ENCODE measurements at places on chromosomes 7 and 10. TPM values are rescaled to one million over a fixed set of nuclear protein-coding genes. Genes with fewer than 3 reads are reported as not detected.

DNA sequence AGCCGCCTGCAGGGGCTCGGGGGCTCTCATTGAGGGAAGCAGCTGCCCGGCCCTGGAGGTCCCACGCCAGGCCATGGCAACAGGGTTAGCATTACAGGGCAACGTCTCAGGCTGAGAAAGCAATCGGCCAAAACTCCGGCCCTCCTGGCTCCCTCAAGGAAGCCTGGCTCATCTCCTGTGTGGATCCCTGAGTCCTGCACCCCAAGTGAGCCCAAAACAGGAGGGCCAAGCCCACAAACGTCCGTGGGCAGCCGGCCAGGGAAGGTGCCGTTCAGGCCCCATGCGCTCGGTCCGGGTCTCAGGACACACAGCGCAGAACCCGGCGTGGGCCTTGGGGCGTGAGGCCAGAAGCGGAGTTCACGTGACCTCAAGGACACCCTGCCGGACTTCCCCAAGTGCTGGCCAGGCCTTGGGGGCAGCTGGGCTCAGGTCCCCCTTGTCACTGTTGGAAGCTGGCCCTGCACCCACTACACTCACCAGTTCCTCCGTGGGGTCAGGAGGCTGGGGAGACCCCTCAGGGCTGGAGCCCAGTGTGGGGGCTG lies 8.0 kb upstream of the PWWP2B start:
- DNase-seq: peak; percentile 43

DNA sequence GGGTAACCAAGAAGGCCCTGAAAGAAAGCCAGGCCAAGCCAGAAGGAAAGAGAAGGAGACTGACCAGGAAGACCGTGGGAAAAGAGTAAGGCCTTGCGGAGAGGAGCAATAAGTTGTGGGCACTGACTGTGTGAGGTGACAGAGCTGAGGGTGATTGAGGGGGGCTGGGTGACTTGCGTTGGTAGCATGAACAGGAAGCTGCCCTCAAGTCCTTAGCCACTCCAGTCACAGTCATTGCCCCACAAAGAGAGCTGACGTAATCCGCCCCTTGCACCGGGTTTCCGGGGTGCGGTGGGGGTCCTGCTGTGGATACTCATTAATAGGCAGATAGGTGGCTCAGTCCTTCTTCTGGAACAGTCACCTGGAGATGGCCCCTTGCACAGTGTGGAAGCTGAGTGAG lies 16.1 kb upstream of the DMBT1 start:
- DNase-seq: no peak

The AVL9 gene
- 63.5 TPM for total RNA-seq

The AQP1 gene
- total RNA-seq: 0.22 TPM

The NEBL gene
- 0.34 TPM for total RNA-seq

The ARMC10 gene
- 44.0 TPM for total RNA-seq

The SDK1 gene
- total RNA-seq: 0.78 TPM
